CD4-positive, alpha-beta T cell (primary cell): ENCODE measurements at places on chromosomes 2 and 18.
A peak's percentile ranks its signal among the peaks of the same experiment; 100 is the strongest.

DNA sequence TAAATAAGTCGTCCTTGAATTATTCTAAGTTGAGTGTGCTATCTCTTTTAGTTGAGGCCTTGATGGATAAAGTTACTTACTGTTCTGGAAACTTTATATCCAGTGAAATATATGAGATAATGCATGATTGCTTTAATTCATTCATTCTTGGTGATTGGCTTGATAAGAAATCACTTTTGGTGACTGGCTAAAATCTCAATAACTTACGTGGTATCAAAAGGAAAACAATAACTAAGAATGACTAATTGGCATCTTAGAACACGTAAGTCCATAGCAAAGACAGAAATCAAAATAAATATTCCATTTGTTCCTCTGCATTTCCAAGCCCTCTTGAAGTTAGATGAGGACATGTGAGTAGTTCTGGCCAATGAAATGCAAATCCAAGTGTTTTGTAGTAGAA is 251.6 kb downstream of the NUP35 start:
- DNase-seq: no peak

DNA sequence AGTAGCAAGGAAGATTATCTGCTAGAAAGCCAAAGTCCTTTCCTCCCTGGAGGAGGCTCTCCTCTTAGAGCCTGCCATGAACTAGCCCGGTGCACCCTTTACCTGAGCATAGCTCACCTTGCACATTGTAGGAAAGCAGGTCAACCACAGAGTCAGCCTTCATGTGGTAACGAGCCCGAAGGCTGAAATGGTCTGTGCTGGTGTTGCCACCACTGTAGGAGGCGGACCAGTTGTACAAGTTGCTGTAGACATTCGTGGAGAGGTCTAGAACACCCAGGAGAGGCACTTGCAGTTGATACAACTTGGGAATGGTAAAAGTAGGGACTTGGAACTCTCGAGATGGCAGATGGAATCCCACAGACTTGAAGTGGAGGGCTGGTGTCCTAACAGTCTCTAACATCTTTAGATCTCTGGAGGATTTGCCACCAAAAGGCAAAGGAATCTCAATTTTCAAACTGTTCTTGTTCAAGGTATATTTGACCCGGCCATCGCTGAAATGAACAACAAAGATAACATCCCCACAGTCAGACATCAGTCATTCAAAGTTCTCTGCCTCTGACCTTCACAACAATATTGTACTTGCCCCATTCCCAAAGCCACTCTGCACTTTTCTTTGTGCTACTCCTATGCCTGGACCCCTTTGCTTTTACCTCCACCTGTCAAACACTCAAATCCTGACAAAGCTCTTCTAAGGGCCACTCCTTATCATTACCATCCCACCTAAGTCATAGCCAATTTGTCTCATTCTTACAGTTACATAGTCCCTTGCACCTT is 30.6 kb downstream of the APOB start:
- no peak for DNase-seq

GRCh38 chr2:182650704-182651103 is 65.4 kb upstream of the DNAJC10 start:
- peak; percentile 15 for DNase-seq

DNA sequence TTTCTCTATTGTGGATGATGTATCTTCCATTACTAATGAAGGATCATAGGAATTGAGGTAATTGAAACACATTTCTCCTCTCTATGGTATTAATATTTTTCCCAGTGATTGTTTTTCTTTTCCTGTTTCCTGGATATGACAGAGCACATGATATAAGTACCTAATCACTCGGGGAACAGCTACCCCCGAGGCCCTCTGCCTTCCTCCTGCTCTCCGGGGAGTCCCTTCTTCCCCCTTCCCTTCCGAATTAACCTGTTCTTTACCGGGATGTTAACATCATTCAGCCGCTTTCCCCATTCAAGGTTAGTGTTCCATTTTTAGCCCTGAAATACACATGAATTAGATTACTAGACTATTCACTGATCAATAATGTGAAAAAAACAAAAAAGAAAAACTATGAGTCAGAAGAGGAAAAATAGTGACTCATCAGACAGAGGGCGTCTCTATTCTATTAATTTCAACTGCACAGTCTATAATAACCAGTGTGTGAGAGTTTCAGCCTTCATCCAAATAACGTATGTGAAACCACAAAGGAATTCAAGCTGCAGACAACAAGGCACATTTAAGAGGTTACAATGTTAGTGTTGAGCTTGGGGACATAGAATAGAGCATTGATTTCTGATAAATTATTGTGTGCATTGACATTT is 450.8 kb downstream of the DLGAP1 start:
- DNase-seq: no peak

DNA sequence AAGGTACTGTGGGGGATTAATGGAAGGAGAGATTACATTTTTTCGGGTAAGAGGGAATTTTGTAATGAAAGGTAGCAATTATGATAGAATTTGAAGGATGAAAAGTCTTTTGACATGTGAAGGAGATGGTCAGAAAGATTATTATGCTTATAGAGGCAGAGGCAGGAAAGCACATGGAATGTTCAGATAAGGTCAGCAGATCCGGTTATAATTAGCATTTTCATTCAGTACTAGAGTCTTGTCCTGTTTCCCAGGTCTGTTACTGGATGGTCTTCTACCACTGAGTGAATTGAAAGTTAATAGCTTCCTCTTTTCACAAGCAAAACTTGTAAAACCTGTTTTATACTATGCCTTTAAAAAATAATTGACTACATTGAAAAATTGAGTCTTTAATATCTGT is 116.9 kb downstream of the PHLPP1 start:
- no peak for DNase-seq

DNA sequence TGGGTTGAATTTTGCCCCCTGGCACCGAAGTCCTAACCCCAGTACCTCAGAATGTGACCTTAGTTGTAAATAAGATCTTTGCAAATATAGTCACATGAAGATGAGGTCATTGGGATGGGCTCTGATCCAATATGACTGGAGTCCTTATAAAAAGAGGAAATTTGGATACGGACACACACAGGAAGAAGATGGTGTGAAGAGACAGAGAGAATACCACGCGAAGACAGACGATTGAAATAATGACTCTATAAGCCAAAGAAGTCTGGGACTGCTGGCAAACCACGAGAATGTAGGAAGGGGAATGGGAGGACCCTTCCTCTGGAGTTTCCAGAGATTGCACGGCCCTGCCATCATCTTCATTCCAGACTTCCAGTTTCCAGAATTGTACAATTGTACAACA is 98.6 kb downstream of the CPO start:
- DNase-seq: no peak

DNA sequence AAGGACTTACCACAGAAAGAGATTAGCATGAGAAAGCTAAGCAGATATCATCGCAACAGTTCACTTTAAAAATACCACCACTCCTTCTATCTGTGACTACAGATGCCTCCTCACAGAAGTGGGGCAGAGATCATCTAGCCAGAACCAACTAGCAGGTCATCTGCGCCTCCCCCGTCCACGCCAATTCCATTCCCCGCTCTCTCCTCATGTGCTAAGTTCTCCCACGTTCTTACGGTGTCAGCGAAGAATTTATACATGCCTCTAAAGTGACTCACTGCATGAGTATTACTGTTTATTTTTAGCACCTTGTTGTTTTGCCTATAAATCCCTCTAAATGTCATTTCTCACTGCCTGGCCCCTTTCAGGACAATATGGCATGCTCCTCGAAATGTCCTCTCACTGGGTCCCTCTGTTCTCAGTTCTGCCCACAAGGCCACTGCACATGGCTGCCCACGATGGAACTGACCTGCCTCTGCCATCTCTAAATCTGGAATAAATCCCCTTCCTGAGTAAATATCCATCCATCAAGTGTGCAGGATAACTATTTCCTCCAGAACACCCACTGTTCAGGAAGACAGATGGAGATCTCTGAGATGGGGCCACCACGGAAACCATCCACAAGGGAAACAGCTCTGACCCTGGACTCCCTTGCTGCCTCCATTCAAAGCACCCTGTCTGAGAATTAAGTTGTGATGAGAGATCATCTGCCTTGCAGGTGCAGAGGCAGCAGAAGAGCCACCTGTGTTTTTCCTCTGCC is 137.7 kb downstream of the IRS1 start:
- DNase-seq: no peak

DNA sequence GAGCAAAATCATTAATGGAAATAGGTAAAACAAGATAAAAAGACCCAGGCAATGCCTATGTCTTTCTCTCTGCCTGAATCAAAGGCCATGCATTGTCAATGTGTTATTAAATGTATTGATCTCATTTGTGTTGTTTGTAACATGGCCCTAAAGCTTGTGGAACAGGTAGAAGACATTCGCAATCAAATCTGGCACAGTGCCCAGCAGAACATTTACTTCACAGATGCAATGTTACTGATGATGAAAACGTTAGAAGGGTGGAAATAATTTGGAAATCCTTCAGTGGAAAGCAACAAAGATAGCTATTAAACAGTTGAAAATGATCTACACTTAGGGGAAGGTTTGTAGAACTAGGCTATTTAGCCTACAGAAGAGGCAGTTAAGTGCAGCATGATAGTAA is 368.2 kb downstream of the EPHA4 start:
- DNase-seq: no peak

DNA sequence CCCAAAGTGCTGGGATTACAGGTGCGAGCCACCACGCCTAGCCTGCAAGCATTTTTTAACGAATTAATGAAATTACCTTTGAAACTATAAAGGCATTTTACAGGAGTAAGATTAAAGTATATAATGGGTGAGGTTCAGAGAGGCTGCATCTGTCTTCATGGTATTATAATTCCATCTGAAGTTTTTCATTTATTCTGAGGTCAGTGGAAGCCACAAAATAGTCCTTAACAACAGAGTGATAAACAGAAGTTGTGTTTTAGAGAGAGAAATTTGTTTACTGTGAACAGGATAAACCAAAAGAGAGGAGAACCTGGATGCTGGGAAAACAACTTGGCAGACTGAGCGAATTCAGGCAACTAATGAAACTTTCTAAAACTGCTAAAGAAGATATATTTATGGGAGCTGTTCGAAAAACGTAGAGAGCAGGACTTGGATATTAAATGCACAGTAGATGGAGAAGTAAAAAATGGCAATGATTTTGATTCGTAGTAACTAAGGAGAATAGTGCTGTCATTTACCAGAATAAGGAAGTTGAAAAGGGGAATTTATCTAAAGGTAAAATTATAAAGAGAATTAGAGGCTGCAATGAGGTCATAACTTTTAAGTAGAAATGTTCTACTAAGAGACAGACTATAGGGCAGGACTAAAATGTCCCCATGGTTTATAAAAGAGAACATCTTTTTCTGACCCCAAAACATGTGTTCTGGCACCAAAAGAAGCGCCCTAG is 37.9 kb upstream of the ITGA4 start:
- DNase-seq: no peak

DNA sequence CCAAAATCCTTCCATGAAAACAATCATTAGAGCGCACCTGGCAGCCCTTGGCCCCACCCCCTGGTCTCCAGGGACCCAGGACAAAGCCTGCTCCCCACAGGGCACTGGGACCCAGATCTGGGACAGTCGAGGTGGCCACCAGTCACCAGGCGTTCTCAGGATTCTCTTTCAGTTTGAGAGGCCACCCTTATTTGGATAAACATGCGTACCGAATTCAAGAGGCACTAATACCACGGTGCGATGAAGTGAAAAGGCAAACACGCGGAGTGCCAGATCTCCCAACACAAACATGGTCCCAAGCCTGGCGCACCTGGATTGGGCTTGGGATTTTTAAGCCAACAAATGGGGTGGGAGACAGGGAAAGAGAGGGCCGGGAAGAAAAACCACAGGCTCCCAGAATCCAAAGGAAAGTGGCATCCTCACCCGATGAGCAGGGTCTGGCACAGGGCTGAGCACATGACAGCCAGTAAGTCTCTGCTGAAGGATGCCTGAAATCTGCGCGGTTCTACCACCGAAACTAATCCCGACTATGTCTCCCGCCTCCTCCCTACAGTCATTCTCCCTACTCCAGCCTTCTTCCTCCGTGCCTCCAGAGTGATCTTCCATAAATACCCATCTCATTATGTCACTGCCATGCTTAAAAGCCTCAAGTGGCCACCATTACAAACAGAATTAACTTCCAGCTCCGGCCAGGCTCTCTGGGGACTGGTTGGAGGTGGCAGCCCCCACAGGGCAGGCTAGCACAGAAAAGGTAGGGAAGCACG is 60.9 kb upstream of the KLHL29 start:
- no peak for DNase-seq

DNA sequence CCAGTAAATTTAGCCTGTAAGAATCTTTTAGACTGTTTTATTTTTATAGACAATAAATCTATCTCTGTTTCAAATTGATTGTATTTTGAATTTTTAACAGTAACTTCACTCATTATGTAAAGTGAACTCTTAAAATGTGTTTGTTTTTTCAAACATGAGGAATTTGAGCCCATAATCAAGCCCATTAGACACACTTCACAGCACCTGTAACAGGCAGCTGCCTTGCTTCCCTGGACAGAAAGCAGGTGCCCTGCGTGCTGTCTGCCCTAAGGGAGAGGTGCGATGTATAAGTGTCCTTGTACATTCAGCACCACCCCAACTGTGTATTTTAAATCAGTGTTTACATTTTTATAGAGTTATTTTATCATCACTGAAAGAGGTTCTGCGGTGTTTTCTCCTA is 186.5 kb upstream of the TPO start:
- no peak for DNase-seq

DNA sequence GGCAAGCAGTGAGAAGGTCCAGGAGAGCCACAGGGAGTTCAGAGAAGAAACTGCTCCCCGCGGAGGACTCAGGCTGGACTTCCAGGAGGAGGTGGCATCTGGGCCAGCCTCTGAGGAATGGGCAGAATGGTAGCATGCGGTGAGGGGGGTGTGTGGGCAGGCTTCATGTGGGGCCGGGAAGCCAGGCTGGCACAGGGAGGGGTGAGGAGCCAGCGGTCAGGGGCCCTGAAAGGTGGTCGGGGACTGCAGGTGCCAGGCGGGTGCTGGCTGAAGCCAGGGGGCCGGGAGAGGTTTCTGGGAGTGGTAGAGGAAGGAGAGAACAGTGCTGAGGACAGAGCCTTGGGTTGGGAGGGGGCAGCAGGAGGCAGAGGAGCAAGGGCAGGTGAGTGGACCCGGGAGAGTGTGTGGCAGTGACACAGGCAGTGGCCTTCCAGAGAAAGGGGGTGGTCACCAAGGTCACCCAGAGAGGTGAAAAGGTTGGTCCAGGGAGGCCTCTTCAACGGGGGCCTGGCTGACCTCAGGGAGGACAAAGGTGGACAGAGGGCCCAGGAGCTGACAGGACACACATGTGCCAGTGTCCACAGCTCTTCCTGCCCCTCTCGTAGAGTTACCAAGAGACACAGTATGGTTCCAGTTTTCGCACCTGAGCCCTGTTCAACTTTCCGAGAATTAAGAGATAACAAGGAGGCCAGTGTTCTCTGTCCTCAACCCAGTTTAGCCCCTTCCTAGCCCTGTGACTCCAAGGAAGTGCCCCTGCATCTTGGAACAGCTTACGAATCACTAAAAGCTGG is 101.2 kb upstream of the ASB18 start:
- no peak for DNase-seq

DNA sequence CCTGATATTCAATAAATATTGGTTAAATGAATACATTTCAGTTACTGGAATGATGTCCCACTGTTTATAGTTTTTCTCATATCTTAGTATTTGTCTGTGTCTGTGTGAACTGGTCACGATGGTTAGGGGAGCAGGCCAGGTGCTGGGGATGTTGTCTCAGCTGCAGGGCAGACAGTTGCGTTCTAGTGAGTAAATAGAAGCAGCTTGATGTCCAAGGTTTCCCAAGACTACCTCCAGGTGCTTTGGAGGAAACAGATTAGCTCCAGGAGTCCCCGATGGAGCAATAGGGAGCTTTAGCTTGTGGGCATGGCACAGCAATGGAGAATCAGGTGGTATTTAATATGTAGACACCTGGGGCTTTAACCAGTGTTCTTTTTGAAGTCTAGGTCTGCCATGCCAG is 75.5 kb downstream of the GULP1 start:
- no peak for DNase-seq
